ENCODE measurements at places on chromosomes 11 and 22.

DNA sequence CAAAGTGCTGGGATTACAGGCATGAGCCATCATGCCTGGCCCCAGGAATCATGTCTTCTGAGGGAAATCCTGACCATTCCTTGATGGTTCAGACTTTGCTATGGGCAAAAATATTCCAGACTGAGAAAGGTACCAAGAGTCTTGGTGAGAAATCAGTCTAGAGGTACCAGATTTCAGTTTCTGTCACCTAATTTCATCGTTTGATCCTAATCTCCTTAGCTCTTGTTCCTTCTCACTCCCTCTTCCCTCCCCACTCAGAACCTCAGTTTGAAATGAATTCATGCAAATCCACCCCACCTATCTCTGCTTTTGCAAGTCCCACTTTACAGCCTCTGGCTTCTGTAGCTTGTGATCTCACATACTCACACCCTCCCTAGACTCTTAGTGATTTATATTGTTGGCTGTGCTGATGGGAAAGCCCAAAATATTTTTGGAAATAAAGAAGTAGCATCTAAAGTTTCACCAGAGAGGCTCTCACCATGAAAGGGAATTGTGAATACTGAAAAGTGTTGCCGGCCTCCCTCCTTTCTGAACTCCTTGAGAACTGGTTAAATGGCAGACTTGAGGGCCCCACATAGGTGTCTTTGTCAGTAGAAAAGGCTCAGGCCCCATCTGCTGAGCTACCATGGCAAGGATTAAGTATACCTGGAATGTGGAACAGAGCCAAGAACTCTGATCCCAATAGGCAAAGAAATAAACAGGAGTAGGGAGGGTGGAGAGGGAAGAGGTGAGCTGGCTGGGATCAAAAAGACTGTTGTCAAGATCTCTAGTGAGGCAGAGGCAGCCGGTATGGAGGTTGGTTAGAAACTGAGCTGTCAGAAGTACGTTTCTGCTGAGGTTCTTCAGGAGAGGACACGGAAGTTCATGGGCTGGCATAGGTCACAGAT lies 190.5 kb upstream of the MTMR2 start:
- DNase-seq, result no peak

GRCh38 chr11:116725434-116726221 lies 47.2 kb downstream of the BUD13 start:
- DNase-seq, result no peak

DNA sequence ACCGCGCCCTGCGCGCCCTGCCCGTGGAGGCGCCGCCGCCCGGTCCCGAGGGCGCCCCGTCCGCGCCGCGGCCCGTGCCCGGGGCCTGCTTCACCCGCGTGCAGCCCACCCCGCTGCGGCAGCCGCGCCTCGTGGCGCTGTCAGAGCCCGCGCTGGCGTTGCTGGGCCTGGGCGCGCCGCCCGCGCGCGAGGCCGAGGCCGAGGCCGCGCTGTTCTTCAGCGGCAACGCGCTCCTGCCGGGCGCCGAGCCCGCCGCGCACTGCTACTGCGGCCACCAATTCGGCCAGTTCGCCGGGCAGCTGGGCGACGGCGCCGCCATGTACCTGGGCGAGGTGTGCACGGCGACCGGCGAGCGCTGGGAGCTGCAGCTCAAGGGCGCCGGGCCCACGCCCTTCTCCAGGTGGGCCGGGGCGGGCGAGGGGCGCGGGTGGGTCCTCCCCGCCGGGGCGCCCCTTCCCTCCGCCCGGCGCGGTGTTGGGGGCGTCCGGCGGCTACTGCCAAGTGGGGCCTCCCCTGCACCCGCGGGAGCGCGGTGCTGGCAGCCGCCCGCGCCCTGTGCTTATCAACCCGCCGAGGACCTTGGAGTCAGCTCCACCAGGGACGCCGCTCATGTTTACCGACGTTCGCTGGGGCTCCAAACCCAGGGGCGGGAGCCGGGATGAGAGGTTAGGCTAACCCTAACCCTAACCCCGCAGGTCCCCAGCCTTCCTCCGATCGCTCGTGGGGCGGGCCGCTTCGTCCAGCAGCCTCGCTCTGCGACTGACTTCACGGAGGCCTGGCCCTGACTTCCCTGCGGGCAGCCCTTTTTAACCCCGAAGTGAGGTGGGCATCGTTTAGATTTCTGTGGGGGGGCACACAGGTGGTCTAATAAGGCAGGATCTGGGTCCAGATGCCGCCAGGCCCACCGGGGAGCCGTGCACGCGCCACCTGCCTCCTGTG lies 649 bp downstream of the SELENOO start:
- peak; percentile 36 for DNase-seq

GRCh38 chr22:49826603-49827270 lies 936 bp downstream of the BRD1 start:
- peak; percentile 50 for DNase-seq

DNA sequence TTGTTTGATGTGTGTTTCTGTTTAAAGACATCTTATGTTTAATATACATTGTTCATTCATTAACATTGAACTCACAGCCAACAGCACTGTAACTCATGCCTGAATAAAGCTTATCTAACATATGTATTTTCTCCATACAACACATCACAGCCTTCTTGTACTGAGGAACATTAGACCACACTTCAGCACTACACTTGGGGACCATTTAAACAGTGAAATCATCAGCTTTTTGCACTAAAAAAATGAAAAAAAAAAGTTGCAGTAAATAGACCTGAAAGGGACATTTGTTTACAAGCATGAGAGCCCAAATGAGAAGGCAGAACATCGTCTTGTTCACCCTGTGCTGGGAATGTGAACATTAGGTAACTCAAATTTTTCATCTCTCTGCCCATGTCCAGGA lies 15.3 kb upstream of the TPP1 start:
- no peak for DNase-seq

DNA sequence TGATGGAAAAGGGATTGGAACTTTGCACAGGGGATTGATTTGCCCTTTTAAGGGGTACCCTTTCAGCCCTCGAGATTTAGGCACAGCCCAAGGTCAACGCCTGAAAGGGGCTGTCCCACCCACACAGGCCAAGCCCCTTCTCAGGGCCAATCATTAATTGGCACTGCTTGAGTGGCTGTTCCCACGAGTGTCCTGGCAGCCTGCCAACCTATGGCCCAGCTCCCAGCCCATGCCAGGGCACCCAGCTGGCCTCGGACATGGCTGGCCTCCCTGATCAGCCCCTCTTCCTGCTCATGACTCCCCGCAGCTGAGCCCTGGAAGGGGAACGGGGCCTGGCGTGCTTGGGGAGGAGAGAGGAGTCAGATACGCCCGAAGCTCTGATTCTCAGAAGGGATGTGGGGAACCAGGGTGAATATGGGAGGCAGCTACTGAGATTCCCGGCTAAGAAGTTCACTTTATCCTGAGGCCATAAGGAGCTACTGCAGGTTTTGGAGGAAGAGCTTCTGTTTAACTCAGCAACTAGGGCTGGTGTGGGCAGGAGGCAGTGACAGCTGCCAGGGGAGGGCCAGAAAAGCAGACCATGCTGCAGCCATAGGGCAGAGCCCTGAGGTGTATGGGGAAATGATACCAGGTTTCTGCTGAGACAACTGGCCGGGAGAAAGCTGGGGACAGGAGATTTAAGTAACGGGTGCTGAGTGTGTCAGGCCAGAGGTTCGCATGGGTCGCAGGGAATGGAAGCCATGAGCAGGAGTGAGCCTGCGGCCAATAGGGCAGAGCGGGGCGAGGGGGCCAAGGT lies 30.0 kb downstream of the WNT7B start:
- no peak for DNase-seq

DNA sequence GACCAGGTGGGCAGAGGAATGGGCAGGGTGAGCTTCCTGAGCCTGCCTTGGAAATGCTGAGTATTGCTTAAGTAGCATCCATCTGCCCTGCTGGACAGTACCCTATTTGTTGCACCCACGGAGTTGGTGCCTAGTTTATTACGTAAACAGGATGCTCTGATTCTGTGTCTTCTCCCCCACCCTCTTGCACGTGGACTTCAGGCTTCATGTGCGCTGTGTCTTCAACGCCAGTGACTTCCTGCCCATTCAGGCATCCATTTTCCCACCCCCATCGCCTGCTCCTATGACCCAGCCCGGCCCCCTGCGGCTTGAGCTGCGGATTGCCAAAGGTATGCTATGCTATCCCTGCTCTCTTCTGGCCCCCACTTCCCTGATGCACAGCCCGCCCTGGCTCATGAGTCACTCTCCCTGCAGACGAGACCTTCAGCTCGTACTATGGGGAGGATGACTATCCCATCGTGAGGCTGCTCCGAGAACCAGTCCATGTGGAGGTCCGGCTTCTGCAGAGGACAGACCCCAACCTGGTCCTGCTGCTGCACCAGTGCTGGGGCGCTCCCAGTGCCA lies 5.7 kb downstream of the ZP1 start:
- DNase-seq, result no peak

- DNase-seq, result no peak
These were observed 64.3 kb upstream of the IGLL5 start for GRCh38 chr22:22823131-22823810.

DNA sequence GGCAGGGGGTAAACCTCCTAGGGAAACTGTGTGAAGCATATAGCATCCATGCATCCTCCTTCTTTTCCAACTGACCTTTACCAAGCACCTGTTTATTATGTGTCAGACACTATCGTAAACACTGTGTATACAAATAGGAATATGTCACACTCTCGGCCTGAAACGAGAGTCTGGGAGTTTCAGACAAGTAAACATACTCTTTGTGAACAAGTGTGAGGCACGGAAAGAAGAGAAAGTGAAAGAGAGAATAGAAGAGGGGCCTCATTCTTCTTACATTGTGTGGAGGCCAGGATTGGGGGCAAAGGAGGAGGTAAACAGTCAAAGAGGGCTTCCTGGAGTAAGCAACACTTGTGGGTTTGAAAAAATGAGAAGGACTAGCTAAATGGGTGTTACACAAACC lies 16.4 kb downstream of the CSNK2A3 start:
- DNase-seq, result no peak

DNA sequence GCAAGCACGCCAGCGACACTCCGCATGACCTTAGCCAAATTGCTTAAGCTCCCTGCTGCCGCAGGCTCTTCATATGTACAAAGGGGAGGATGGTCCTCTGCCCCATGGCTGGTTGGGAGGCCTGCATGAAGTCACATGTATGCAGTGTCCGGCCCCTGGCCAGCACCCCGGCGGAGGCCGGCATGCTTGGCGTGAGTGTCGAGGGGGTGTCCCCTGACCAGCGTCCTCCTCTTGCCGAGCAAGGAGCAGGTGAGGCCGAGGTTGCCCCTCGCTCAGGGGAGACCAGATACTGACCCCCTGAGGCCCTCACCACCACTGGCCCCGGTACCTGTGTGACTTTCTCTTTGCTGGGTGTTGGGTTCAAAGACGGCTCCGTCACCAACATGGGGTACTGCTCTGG lies 50.2 kb downstream of the DHCR7 start:
- DNase-seq, result no peak
